CD4-positive, alpha-beta T cell (primary cell): ENCODE measurements at places on chromosomes 12 and 14.

GRCh38 chr14:54639611-54640010, 72.7 kb downstream of the SAMD4A start:
- no peak for DNase-seq

GRCh38 chr12:93679308-93679925, 2.2 kb downstream of the CRADD start:
- DNase-seq = no peak

GRCh38 chr12:69070319-69071090, 137.5 kb upstream of the CPM start:
- peak; percentile 73 for DNase-seq

DNA sequence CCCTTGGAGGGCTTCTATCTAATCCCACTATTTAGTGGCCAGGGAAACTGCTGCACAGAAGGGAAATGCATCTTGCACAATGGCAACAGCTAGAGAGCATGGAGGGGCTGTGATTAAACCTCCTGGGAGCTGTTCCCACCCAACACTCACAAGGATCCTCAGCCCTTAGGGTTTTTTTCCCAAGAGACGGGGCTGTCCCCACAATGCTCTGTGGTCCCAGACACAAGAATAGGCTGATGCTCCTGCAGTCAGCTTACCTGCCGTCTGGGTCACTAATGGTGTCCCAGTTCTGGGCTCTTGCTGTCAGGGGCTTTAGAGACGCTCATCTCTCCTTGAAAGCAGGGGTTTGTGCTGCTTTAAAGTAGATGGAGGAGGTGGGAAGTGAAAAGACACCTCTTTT, 4.6 kb downstream of the SERPINA1 start:
- DNase-seq = no peak

- no peak for DNase-seq
Measured at GRCh38 chr14:82091097-82091496, 557.4 kb upstream of the SEL1L start.

DNA sequence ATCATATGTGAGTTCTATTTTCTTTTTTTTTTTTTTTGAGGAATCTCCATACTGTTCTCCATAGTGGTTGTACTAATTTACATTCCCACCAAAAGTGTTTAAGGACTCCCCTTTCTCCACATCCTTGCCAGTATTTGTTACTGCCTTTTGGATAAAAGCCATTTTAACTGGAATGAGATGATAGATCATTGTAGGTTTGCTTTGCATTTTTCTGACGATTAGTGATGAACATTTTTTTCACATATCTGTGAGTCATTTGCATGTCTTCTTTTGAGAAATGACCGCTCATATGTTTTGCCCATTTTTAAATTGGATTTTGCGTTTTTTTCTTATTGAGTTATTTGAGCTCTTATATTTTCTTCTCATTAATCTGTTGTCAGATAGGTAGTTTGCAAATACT, 394.8 kb downstream of the LRFN5 start:
- DNase-seq = no peak

GRCh38 chr14:85575617-85575898, 45.6 kb downstream of the FLRT2 start:
- no peak for DNase-seq
